Activated CD4-positive, alpha-beta T cell treated with anti-CD3 and anti-CD28 coated beads, Interleukin-2, Interleukin-4, amounts not matched to agents 100 ng/mL and 50 ng/mL, durations not matched to agents 16 hours and 8 hours (primary cell): ENCODE measurements at places on chromosomes 5 and 9.

GRCh38 chr9:137445930-137446431, 4.8 kb upstream of the ENTPD8 start:
- no peak for DNase-seq

DNA sequence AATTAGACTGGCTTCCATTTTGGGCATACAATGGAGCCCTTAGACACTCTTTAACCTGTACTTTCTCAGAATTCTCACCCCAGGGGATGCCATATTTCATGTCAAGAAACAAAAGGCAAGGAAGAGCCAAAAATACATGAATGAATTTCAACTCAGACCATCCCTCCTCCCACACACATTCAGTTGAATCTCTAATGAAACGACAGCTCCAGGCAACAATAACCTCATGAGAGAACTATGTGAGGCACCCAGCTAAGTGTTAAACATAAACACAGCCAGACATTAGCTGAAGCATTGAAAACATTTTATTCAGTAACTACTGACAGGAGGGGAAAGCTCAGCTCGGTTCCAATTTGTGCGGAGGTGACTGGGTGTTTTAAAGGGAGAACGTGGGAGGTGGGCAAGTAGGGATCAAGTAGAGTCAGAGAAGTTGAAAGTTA, 1359.1 kb upstream of the CDH9 start:
- no peak for DNase-seq

DNA sequence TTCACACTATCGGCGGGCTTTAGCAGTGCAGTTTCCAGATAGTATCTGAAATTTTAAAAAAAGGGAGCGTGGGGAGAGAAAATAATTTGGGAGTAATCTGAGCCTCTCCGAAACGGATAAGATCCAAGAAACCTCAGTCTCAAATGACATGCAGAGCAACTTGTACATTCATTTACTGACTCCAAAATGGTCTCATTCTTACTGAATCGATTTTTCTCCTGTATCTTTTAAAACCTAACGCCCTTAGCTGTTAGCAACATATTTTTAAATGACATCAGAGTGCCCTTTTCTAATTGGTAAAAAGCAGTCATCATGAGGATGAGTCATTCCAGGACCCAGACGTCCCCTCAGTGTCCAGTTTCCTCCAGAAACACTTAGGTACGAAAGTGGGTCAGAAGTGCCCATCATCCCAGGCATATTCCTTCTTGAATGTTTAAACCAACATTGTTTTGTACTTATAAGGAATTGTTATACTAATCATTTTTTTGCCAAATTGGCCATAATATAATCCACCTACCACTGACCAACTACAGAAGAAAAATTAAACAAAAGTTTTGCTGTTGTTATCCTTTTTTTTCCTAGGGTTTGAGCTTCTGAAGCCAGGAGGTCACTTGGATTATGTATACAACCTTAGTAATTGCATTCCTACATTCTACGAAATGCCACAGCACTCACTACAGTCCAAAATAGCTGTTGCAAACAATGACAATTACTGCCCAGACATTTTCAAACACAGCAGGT, 354.4 kb downstream of the ADAMTS6 start:
- no peak for DNase-seq

DNA sequence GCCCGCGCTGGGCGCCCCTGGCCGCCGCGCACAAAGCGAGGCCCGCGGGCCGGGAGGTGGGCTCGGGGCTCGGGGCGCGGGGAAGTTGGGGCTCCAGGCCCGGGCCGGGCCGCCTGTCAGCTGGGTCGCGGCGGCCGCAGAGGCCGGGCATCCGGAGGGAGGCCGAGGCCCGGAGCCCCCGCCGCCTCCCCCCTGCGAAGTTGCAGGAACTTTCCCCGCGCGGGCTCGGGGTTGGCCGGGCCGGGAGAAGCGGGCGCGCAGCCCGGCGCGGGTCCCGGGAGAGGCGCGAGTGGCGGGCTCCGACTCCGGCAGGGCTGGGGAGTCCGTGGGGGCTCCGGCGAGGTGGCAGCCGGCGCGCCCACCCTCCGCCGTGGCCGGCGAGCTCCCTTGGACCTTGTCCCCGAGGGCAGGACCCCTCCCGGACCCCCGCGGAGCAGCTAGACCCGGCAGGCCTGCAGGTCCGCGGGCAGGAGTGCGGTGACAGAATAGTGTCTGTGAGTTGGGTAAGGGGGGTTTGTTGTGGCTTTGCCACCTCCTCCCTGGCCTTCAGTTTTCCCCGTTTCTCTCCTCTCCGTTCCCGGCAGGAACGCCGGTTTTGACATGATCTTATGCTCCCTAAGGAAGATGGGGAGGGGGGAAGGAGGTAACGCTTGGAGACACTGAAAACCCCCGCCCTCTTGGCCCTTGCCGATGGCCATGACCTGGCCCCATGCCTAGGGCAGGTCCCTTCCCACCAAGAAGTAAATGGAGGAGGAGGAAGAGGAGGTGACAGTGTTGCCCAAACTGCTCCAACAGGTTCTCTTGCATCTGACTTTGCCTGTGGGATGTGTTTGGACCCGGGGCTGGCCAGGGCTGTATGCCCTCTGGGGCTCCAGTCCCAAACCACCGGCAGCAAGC, 942 bp downstream of the PHF2 start:
- DNase-seq: no peak
